ENCODE measurements at places on chromosomes 3 and 15.

DNA sequence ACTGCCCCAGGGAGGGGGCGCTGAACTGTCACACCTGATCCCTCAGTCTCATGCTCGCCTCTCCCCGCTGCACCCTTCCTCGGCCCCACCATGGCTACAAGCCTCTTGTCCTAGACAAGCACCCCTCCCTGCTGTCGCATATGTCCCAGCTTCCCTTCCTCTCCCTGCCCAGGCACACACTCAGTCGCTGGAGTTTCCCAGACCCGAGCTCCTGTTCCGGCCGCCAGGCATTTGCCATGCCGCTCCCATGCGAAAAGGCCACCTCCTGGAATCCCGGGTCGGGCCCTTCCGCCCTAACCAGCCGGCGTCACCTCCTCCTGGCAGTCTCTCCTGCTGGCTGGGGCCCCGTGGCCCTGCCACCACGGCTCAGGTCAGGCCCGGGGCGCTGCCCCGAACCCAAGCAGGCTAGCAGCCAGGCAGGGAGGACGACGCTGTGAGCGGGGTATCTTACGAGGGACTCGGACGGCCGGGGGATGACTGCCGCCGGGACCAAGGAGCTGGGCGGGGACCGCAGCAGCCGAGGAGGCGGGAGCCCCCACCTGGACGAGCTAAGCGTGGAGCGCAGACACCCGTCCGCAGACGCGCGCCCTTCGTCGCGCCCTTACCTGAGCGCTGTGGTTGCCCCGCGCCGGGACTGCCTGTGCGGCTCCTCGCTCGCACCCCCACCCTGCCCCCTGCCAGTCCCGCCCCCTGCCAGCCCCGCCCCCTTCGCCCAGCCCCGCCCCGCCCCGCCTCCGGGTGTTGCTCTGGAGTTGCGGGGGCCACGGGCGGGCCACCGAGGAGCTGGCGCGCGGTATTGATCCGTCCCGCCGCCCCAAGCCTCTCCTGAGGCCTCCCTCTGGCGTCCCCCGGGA is at the start of gene ALS2CL:
Gene ALS2CL (minus strand): TSS at position 642 of the 854 bp plus-strand sequence. CDS start 4,239 bp downstream, outside the sequence.
- ATAC-seq = peak; percentile 68

GRCh38 chr15:95799286-95800200 is 531.0 kb upstream of the NR2F2 start:
- no peak for ATAC-seq

- no peak for ATAC-seq
Measured at GRCh38 chr15:86915811-86916331, 836.2 kb downstream of the AGBL1 start.

DNA sequence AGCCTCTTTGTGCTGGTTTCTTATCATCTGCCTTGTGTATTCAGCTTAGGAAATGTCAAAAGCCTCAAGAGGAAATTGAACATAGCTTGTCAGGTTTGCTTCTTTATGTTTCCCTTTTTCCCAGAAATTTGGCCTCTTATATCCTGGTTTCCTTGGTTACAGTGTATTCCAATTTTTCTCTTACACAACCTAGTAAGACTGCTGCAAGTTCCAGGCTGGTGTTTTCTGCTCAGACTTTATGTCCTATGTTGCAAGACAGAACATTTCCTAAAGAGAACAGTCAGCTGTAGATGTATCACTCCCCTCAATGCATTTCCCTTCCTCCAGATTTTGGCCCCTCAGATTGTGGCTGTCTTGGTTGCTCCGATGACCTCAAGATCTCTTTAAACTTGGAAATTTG is 102.5 kb downstream of the SH3GL3 start:
- no peak for ATAC-seq

DNA sequence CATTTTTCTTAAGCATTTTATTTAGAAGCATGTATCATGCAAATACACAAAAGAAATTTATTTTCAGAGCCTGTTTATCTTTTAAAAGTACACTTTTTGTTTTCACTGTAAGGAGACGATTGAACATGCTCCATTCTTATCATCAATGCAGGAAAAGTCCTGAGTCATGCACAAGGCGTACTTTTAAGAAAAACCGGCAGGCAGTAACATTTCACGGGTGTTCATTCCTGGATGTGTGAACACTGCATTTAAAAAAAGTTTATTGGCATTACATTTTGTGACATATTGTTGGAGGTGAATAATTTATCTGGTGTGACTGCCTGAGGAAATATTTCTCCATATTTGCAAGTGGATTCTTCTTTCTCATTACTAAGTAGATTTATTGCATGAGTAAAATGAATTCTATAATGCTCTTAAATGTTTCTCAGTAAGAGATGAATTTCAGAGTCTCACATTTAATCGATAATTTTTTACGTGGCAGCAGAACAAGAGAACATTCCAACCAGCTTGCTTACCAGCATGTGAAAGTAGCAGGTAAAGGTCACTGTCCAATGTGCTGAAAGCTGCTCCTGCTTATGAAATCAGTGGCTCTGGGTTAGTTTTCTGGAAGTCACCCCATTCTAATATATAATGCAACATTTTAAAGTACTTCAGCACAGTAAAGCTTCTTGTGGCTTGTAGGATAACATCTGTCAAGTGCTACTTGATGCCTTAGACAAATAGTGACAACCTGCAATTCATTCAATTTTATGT is 87.0 kb downstream of the SV2B start:
- no peak for ATAC-seq

GRCh38 chr15:58138106-58138505 is at the start of gene AQP9:
Gene AQP9 (plus strand): TSS chr15:58138381. CDS start chr15:58138566, 185 bp downstream.
- no peak for ATAC-seq

GRCh38 chr15:30985081-30985531 is 6.3 kb downstream of the MTMR10 start:
- ATAC-seq = no peak

GRCh38 chr15:85950101-85950500 is 129.6 kb upstream of the AGBL1 start:
- ATAC-seq = no peak

GRCh38 chr3:45042162-45042561 is 16.1 kb downstream of the CLEC3B start:
- ATAC-seq = no peak

DNA sequence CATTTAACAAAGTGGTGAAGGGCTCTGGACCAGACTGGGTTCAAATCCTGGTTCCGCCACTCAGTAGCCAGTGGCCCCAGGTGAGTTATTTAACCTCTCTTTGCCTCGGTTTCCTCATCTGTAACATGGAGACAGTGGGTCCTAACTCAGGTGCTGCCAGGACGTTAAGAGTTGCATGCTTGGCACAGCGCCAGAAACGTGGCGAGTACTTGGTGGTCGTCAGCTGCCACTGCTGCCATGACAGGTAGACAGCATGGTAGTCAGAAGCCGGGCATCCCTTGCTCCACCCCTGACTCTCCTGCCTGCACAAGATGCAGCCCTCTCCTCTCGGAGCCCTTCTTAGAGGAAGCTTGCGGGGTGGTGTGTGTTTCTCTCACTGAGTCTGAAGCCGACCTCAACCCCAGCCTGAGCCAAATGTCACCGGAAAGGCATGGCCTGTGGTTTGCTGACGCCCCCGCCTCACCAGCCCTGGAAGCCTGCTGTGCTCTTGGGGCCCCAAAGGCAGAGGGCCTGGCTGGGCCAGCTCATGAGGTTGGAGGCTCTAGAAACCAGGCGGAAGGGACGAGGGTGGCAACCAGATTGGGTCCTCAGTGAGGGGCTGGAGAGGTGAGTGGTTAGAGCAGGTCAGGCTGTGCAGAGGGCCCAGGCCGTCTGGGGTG is 160.8 kb upstream of the TLE3 start:
- ATAC-seq = peak; percentile 92

- no peak for ATAC-seq
Measured at GRCh38 chr3:161576311-161576710, 79.7 kb downstream of the OTOL1 start.

GRCh38 chr3:54653456-54654195 is 274.2 kb downstream of the LRTM1 start:
- no peak for ATAC-seq

GRCh38 chr3:78066287-78066686 is 1026.4 kb downstream of the ROBO2 start:
- ATAC-seq = no peak

GRCh38 chr3:53616321-53616720 is 121.9 kb downstream of the CACNA1D start:
- ATAC-seq = no peak

GRCh38 chr15:70435872-70436271 is 327.5 kb downstream of the UACA start:
- peak; percentile 22 for ATAC-seq

DNA sequence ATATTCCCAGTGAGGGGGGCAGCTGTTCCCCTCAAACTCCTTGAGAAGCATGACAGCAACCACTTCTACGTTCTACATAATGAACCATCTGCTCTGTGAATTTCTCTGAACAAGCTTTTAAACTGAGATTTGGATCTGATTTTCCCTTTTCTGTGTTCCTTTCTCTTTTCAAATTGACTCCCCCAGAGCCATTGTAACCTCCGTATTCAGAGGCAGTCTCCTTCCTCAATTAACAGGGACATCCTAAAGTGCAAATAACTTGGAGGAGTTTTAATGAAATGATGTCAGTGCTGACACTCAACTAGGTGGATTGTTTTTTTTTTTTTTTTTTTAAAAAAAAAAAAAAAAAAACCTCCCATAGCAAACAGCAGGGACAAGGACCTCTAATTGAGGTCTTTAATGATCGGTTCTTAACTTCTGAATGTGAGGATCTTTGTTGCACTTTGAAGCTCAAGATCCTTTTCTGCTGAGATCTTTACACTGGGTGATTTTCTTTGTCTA is 48.8 kb downstream of the ADAMTS9 start:
- no peak for ATAC-seq

DNA sequence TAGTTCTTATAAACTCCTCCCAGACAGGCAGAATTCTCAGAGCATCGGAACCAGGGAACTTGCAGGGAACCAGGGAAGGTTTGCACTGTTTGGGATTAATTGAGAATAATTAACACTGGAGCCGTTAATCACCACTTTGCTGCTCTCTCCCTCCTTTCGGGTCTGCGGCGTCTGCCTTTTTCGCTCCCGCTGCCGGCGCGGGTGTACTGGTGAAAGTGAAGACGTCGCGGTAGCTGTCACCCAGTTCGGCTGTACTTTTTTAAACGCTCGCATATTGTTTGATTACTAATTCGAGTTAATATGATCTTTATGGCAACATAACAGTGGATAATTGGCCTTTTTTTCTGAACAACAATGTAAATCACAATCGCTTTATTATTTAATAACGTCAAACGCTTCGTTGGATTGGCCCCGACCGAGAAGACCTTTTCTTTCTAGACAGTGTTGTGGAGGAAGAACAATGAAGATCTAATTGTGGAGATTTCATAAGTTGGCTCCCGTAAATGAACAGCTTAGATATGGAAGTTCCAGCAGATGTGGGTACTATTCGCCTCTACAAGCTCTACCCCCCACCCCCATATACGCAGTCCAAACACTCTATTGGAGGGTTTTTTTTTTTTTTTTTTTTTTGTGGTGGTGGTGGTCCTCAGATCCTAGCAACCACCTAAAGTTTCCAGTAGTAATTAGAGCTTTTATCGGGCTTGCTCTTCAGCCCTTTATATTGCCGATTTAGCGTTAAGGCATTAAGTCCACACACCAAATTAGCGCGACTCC is 12.7 kb downstream of the SOX2 start:
- ATAC-seq = no peak

- no peak for ATAC-seq
Measured at GRCh38 chr15:82951472-82952157, 905 bp downstream of the HOMER2 start.

- ATAC-seq = no peak
Measured at GRCh38 chr3:172142051-172142863, 102.9 kb downstream of the FNDC3B start.

GRCh38 chr15:72147418-72147817 is 29.2 kb downstream of the SENP8 start:
- no peak for ATAC-seq

DNA sequence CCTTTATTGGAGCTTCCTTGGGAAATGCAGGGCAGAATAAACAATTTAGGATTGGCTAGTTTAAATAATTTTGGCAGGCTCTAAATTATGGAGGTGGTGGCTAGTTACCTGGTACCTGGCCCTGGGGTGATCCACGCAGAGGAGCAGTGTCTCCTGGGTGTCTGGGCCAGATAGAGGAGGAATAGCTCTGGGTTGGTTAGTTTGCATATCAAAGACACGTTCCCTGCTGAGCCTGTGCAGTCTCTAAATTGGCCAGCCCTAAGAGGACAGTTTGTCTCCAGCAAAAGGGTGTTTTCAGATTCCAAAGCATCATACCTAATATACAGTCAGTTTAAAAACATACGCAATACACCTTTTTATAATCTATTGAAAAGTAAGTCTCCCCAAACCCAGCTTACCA is 333.3 kb upstream of the TPM1 start:
- ATAC-seq = no peak

- no peak for ATAC-seq
Measured at GRCh38 chr3:53182764-53183355, 21.9 kb downstream of the PRKCD start.

DNA sequence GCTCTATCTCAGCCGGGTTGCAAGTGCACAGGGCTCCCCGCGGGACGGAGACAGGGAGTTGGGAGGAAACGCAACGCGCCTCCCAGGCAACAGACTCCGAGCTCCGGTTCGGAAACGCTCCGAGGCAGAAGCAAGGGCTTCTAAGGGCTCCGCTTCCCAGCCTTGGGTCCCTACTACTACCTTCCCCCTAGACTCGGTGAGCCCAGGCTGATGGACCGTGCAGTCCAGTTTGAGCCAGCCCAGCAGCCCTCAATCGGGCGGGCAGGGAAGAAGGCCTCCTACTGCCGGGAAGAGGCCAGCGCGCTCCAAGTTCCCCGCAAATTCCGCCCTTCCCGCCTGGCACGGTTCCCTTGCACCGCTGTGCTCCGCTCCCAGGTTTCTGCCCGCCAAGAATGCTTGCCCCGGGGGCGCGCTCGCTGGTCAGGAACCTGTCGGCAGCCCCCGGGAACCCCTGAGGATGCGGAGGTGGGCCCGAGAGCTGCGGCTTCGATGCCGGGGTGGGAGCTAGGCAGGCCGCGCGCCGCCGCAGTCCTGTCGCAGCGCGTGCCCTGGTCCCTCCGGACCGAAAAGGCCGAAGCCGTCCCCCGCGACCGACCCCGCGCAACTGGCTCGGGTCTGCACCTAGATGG is 728 bp downstream of the TRANK1 start:
- peak; percentile 41 for ATAC-seq

GRCh38 chr3:122353215-122353614 is 28.2 kb downstream of the CSTA start:
- no peak for ATAC-seq

DNA sequence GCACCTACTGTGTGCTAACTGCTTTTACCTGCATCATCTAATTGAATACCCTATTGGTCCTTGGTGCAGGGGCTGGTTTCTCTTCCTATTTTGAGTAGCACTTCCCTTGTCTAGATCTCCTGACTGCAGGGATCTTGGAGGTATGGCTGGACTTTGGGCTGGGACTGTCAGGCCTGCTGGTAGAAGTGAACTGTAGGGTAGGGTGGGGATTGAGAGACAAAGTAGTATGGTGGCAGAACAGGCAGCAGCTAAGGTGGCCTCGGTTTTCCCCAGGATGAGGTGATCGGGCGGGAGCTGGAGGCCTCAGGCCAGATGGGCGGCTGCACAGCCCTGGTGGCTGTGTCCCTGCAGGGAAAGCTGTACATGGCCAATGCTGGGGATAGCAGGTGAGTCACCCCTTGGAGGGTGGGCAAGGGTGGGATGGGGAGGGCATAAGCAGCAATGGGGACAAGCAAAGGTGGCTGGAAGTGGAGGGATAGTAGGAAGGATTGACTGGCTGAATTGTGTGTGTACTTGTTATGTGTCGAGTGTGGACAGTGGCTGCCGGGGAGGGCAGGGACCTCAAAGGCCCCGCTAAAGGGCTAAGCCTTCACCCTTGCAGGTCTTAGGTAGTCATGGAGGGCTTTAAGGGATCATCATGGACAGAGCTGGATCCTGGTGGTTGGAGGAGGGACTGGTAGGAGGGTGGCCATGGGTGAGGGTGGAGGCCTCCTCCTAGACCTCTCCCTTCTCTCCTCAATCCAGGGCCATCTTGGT is 2.0 kb downstream of the PPM1M start:
- ATAC-seq = no peak

- ATAC-seq = no peak
Measured at GRCh38 chr3:45946307-45946706, 3.0 kb downstream of the CXCR6 start.

All from activated CD4-positive, CD25-positive, alpha-beta regulatory T cell treated with anti-CD3 and anti-CD28 coated beads, Interleukin-2, amount 50 U/mL, for 24 hours (primary cell).